Naive B cell (primary cell): ENCODE measurements at places on chromosomes 12 and 14.
A peak's percentile ranks its signal among the peaks of the same experiment; 100 is the strongest.

DNA sequence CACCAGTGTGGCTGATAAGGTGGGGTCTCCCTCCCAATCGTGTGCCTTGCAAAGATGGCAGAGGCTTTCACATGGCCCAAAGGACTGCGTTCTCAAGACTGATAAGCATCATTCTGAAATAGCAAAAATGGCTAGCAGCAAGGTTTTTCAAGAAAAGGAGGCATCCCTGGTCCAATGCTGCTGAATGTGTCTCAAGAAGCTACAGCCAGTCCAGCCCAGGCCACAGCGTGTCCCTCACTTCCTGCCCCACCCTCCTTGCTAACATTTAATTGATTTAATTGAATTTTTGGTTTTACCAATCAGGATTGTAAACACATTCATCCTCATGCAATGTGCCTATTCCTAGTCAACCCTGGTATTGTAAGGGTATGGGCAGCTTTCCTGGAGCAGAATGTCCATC lies 55.9 kb downstream of the C14orf132 start:
- H3K27ac ChIP-seq: no peak overlapping the region
- DNase-seq: no peak
- H3K4me3 ChIP-seq: no peak overlapping the region
- no peaks in the 10 kb centered on the region for H3K4me1 ChIP-seq
- H3K27me3 ChIP-seq: peaks cover 19% of the 10 kb centered on the region
- H3K36me3 ChIP-seq: no peaks in the 10 kb centered on the region

- no peaks in the 10 kb centered on the region for H3K36me3 ChIP-seq
- peak overlapping the region; percentile 89 for H3K4me3 ChIP-seq
- H3K4me1 ChIP-seq: peaks cover 37% of the 10 kb centered on the region
- no peak for DNase-seq
- no peaks in the 10 kb centered on the region for H3K27me3 ChIP-seq
- H3K27ac ChIP-seq: peak overlapping the region; percentile 95
Observed at GRCh38 chr14:100376751-100377171, 53.6 kb downstream of the SLC25A47 start.

DNA sequence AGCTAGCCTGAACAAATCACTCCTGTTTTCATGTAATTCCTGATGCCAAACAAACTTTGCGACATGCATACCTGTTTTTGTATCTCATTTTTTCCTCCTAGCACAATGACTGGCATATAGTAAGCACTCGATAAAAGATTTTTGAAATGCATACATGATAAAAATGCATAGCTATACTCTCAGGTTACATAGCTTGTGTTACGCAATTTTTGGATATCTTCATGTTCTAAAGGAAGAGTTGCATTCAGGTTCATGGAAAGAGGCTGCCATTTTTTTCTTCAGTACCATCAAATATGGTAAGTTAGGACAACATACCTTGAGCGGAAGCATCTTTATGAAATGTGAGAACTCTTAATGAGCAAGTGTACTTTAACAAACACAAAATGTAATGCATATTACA lies 284.8 kb upstream of the DIO2 start:
- DNase-seq: no peak
- H3K4me3 ChIP-seq: no peak overlapping the region
- H3K4me1 ChIP-seq: no peaks in the 10 kb centered on the region
- H3K27ac ChIP-seq: no peak overlapping the region
- H3K36me3 ChIP-seq: no peaks in the 10 kb centered on the region
- no peaks in the 10 kb centered on the region for H3K27me3 ChIP-seq

GRCh38 chr12:47356129-47356700 lies 276.5 kb upstream of the AMIGO2 start:
- peak; percentile 87 for DNase-seq
- H3K27me3 ChIP-seq: no peaks in the 10 kb centered on the region
- peak overlapping the region; percentile 99 for H3K27ac ChIP-seq
- peak overlapping the region; percentile 70 for H3K4me3 ChIP-seq
- H3K36me3 ChIP-seq: peaks cover 4% of the 10 kb centered on the region

DNA sequence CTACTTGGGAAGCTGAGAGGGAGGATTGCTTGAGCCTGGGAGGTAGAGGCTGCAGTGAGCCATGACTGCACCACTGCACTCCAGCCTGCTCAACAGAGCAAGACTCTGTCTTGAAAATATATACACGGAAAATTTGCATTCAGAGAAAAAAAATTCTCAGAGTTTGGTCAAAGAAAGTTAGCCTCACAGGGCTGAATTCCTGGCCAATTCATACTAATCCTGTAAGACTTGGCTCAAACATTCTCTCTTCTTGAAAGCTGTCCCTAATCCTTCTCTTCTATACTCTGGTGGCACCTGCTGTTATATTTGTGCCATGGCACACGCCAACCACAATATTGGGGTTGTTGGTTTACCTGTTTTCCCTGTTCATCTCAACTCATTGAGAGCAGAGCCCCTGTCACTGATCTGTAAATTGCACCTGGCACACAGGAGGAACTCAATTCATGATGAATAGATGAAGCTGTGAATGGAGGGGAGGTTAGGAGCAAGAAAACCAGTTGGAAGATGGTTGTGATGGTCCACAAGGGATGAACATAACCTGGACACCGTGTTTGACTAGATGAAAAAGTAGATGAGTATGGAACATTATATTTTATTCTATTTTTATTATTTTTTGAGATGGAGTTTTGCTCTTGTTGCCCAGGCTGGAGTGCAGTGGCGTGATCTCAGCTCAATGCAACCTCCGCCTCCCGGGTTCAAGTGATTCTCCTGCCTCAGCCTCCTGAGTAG lies 36.8 kb upstream of the SPTSSA start:
- H3K27me3 ChIP-seq: no peaks in the 10 kb centered on the region
- no peaks in the 10 kb centered on the region for H3K4me1 ChIP-seq

- H3K27ac ChIP-seq: no peak overlapping the region
- H3K4me1 ChIP-seq: peaks cover 45% of the 10 kb centered on the region
- peak overlapping the region; percentile 94 for H3K4me3 ChIP-seq
- H3K27me3 ChIP-seq: peaks cover 7% of the 10 kb centered on the region
- no peaks in the 10 kb centered on the region for H3K36me3 ChIP-seq
- no peak for DNase-seq
Observed at GRCh38 chr12:116532986-116533342, 26.2 kb upstream of the MAP1LC3B2 start.

DNA sequence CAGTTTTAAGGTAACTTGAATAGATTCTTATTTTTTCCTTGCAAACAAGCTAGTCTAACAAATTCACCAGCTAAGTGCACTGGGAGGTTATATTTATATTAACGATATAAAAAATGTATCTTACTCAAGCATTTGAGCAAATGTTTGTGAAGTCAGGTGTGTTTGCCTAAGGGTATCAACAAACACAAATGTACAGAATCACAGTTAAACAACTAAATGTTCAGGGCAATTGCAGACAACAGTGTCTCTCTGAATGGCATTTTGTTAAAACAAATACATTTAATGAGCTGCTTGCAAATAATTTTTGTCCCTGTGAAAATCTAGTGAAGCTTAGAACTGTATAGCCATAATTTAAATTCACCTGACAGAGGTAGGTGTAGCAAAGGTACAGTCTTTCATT lies 28.2 kb upstream of the FLRT2 start:
- no peaks in the 10 kb centered on the region for H3K4me1 ChIP-seq
- no peak overlapping the region for H3K27ac ChIP-seq
- no peak for DNase-seq

- peaks cover 5% of the 10 kb centered on the region for H3K4me1 ChIP-seq
- H3K36me3 ChIP-seq: no peaks in the 10 kb centered on the region
- no peak for DNase-seq
- no peak overlapping the region for H3K27ac ChIP-seq
- no peaks in the 10 kb centered on the region for H3K27me3 ChIP-seq
Observed at GRCh38 chr14:31966896-31967668, 110.0 kb upstream of the ARHGAP5 start.
